ENCODE measurements at places on chromosomes 12 and 14.

DNA sequence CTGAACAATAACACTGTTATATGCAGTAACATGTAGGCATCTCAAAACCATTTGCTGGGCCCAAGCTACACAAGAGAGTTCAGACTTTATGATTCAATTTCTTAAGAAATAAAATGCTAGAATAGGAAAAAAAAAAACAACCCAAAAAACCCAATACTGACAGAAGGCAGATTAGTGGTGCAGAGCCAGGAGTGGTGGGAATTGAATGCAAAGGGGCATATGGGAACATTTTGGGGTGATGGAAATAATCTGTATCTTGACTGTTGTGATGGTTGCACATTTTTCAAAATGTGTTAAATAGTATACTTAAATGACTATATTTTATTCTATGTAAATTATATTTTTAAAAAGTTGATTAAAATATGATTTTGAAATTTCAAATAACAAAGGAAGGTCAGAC, 23.4 kb upstream of the FGF6 start:
- no peak for DNase-seq

DNA sequence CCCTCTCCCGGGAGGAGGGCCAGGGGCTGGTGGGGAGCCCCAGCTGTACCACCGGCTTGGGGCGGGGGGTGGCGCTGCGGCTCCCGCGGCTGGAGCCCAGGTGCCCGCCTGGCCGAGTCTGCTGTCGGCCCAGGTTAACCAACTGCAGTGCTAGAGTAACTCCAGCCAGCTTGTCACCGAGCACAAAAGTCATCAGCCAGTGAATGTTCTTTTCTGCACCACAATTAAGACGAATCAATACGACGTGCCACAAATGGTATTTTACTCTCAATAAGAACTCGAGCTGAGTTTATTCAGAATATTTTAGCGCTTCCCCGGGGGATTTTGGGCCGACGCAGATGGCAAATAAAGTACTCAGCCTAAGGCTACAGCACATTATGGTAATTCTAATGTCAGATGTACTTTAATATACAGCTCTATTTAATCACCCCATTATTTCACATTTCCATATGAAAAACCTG, 83.2 kb downstream of the BCL11B start:
- no peak for DNase-seq

- no peak for DNase-seq
Measured at GRCh38 chr14:49966304-49966809, 73.5 kb downstream of the ARF6 start.

GRCh38 chr14:29724991-29725390, 202.7 kb downstream of the PRKD1 start:
- peak; percentile 5 for DNase-seq

DNA sequence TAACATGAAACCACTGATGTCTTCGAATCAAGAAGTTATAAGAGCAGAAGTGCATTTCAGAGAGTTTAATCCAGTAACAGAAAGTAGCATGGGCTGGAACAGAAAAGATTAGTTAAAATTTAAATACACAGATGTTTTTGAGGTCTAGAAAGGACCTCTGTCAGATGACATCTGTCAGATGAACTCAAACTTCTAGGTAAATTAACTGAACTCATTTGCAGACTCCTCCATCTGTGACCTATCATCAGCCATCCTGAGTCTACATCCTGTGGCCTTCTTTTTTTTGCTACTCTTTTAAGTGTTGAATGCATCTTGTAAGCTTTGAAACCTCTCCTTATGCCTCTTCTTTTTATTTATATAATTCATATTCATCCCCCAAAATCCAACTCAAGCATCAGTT, 53.3 kb downstream of the C2CD5 start:
- no peak for DNase-seq

DNA sequence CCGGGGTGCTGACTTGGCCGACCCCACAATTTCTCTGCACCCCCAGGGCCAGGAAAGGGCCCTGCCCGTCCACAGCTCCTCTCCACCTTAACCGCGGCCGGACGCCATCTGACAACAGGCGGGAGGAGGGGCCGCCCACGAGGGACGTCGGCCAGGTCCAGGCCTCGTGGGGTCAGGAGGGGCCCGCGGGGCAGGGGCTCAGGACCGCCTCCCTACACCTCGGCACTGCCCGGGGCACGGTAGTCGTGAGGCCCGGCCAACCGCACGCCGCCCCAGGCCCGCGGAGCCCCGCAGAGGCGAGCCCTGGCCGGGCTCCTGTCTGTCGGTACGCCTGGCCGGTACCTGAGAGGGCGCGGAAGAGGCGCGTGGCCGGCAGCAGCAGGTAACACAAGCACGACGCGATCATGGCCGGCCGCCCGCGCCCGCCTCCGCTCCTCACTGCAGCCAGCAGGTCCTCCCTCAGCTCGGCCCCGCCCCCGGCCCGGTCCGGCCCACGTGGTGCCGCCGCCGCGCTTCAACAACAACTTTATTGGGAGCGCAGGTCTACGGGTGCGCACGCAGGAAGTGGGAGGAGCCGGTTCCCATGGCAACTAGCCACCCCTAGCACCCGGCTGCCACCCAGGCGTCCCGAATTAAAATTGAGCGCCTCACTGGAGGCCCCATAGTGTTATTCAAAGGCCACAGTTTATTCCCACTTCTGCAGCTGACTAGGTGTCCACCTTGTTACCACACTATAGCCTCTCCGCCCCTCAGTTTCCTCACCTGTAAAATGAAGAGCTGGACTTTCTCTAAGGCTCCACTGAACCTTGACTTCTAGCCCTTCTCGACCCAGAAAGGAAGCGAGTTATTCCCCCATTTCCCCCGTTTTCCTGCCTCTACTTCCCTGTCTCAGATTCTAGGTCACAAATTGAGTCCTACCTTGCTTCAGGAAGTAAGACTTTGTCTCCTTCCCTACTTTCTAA, at the start of gene ANGEL1:
Gene ANGEL1, minus strand, starts transcription at position 461 of the 962 bp plus-strand sequence. Its CDS starts 55 bp downstream, at position 406.
- DNase-seq, result peak; percentile 97

DNA sequence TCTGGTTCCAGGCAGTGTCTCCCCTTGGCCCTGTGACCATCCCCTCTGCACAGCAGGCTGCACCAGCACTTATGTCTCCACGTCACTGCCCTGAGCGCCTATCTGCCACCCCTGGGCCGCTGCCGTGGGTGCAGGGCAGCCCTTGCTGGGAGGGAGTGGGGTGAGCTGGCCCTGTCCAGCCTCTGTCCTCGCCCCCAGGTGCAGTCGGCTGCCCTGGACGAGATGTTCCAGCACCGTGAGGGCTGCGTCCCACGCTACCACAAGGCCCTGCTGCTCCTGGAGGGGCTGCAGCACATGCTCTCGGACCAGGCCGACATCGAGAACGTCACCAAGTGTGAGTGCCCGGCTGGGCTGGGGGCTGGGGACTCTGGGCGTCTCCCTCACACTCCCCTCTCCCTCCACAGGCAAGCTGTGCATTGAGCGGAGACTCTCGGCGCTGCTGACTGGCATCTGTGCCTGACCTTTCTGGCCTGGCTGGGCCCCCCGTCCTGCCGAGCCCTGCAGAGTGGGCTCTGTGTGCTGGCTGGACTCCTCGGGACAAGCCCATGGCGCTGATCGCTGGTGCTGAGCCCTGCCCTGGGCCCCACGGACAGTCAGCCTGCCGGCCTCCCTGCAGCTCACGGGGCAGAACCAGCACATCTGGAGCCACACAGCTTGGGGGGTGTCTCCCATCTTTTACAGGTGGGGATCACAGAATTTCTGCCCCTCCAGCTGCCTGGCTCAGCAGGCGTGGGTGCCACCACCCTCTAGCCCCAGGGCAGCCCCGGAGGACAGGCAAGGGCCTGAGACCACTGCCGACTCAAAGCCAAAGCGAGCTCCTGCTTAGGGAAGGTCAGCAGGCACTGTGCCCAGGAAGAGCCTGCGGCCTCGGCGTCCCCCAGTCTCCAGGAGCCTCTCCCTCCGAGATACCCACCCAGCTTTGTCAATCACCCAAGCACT, 7.9 kb upstream of the PUS1 start:
- DNase-seq, result no peak

GRCh38 chr14:104384776-104385071, 194.8 kb upstream of the C14orf180 start:
- no peak for DNase-seq

- DNase-seq, result peak; percentile 55
Measured at GRCh38 chr14:103353362-103353761, 19.3 kb downstream of the EIF5 start.

- DNase-seq, result no peak
Measured at GRCh38 chr12:115957686-115958290, 319.7 kb downstream of the MED13L start.

DNA sequence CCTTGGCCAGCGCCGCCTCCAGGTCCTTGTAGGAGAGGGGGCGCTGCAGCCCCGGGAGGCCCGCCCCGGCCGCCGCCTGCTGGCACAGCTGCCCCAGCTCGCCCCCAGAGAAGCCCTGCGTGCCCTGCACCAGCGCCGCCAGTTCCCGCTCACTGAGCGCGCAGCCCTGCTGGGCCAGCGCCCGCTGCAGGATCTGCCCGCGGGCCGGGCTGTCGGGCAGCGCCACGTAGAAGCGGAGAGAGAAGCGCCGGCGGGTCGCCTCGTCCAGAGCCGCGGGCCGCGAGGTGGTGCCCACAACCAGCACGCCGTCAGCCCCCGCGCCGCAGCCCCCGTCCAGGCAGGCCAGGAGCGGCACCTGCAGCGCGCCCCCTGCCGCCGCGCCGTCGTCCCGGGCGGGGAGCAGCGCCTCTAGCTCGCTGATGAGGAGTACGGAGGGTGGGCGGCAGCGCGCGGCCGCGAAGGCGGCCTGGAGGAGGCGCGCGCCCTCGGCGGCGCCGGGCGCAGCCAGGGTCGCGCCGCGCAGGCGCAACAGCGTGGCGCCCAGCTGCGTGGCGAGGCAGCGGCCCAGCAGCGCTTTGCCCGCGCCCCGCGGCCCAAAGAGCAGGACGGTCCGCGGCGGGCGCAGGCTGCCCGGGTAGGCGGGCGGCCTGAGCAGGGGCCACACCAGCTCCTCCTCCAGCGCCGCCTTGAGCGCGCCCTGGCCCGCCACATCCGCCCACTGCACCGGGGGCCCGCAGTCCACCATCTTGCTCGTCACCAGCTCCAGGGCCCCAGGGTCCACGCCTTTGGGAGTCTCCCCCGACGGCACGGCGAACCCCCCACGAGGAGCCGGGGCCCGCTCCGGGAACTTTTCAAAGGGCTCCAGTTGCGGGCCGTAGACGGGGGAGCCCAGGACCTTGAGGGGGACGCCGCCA, 27.7 kb downstream of the FIGNL2 start:
- peak; percentile 86 for DNase-seq

DNA sequence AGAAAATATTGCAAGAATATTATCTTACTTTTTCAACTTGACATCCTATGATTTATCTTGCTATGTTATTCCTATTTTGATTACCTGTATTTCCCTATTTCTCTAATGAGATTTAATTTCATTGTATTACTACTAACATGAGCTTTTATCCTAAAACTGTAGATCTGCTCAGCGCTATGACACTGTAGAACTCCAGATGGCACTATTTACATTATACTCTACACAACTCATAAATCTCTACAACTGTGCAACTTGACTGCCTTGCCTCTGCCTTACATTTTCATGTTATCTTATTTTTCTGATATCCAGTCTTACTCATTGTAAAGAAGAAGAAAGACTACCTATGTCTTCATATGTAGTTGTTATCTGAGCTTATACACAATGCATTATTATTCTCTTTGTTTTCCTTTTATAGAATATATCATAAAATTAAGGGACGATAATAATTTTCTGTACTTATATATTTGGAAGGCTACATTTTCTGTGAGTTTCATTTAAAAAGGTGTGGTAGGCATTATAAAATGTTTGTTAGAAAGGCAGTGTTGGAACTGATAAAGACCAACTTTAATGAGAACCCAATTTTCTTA, 24.1 kb downstream of the NUP37 start:
- peak; percentile 69 for DNase-seq

Measured in hematopoietic multipotent progenitor cell treated with erythropoietin and hydrocortisone succinate and interleukin-3 and kit ligand, for 4 days (in vitro differentiated cells).